Lower lobe of right lung (tissue), 2 donors: ENCODE measurements at places on chromosomes 12 and 14.

GRCh38 chr12:118120579-118121363, 15.2 kb upstream of the PEBP1 start:
- DNase-seq = peak; percentile 81

DNA sequence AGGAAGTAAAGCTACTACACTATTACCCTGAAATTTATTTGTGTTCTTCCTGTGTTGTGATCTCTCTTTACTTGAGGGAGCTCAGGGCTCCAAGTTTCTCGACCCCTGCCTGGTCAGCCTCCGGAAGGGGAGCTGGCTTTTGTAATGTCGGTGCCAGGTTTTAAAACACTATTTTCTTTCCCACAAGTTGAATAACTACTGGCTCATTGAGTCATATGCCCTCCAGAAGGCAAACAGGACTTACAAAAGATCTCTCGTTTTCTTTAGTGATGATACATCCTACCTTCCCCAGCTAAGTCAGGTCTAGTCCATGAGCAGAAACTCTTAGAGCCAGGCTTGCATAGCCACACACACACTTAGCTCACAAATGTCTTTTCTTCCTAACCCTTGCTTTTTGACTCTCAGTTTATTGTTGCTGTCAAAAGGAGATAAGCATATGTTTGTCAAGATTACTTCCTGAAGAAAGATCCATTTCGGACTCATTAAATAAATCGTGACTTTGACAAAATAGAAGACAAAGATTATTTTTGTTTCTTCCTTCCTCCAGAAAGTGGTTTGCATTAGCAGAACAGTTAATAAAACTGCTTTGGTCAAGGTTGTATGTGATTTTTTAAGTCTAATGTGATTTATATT, 209.8 kb upstream of the FLRT2 start:
- DNase-seq = no peak

DNA sequence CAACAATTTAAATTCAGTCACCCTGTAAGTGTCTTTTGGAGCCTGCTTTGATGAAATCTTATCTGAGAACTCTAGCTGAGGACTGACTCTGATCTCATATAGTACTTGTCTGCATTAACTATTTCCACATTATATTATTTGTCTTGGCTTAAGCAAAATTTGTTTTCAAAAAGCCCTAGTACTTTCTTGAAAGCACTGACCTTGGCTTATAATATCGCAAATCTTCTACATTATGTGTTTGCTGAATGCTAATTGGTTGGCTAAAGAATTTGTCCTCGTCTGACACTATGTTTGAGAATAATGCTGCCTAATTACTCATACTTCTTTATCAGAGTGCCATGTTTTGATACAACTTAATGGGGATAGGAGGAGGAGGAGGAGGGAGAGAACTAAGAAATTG, 46.9 kb upstream of the FLRT2 start:
- no peak for DNase-seq

DNA sequence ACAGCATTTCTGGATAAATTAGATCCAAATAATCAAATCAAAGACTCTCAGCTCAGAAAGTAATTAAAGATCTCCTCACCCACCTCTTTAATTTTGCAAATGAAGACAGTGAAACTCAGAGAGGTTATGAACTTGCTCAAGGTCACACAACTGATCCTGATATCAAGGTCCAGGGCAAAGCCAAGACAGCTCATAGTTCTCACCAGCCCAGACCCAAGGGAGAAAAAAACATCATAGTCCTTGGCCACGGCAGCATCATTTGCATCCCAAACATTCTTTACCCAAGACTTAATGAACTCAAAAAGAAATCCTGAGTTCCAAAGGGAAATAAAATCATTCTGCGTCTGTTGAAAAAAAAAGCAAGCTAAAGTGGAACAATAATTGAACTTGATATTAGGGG, 112.1 kb downstream of the DAD1 start:
- no peak for DNase-seq
